ENCODE measurements at places on chromosomes 4 and X.

- no peak for DNase-seq
Observed at GRCh38 chrX:104864296-104864695, 298.3 kb downstream of the IL1RAPL2 start.

GRCh38 chr4:17414392-17414791, 97.5 kb downstream of the QDPR start:
- DNase-seq: no peak

GRCh38 chrX:100328351-100328750, 81.7 kb downstream of the PCDH19 start:
- DNase-seq: no peak

- DNase-seq: peak; percentile 8
Observed at GRCh38 chrX:57528670-57529255, 63.0 kb upstream of the ZXDB start.

GRCh38 chr4:45072981-45073380, 346.6 kb upstream of the GNPDA2 start:
- no peak for DNase-seq
